GM18507 (cell line): ENCODE measurements at places on chromosomes 3 and 15.

DNA sequence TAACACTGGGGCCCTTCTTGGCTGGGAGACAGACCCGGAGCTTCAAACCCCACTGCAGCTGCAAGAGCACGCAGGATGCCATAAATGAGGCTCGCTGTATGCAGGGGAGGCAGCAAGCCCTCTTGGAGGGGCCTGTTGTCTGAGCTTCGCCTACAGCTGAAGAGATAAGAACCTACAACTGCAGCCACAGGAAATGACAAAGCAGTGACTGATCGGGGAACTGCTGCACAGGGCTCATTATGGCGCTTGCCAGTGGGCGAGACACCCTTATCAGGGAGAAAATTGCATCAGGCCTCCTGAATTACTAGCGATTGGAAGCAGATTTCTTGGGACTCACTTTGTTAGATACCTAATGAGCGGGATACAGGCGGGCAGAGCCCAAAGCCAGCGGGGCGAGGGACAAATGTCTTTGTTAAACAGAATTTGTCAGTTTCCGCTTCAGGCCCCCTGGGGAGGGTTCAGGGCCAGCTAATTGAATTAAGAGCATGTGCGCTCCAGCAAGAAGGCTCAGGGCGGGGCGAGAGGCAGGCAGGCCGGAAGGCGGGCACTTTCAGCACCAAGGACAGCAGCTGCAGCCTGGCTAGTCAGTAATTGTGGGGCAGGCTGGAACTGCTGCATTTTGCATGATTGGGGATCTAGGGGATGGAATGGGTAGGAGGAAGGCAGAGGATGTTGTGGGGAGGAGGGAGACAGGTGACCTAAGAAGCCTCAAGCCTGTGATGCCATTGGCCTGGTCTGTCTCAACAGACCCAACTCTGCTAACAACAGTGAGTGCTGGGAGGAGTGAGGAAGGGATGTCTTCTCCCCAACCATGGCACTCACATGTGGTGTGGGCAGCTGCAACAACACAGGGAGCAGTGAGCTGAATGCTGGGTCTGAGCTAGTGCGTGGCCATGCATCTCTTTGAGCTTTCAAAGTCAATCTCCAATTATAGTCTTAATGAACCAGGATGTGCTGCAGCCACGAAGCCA is 55.3 kb downstream of the CCDC33 start:
- peak; percentile 70 for DNase-seq

DNA sequence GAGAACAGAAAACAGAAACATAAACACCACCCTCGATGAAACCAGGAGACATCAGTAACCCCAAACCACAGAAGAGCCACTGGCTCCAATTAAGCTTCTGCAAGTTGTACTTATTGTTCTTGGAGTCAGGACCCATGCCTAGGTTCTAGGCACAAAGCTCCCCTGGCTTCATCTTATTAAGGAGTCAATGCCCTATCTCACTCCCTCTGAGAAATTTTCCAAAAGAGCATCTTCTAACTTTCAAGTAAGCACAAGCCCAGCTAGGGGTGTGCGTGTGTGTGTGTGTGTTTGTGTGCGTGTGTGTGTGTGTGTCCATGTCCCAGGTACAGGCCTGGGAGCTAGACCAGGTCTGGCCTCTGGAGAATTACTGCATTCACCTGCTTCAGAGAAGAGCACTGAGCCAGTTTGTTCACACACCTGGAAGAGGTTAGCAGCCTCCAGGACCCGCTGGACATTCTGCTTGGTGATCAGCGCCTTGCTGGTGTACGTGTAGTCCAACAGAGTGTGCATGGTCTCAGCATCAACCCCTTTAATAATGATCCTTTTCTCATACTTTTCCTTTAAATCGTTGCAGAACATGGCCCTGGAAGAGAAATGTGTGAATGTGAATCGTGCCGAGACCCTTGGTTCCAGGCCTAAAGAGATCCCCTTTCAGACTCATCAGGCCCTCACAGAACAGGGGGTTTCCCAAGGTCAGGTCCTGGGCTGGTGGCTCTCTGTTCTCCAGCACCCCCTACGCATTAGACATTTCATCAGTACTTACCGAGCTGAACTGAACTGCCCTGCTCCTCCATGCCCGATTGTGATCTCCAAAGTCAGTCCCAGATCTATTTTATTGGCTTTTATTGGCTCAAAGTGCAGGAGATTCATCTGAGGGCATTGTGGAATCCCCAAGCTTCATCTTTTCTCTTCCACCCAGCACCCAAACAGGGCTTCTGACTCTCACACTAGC is 27.8 kb downstream of the KLHL6 start:
- DNase-seq, result peak; percentile 39

DNA sequence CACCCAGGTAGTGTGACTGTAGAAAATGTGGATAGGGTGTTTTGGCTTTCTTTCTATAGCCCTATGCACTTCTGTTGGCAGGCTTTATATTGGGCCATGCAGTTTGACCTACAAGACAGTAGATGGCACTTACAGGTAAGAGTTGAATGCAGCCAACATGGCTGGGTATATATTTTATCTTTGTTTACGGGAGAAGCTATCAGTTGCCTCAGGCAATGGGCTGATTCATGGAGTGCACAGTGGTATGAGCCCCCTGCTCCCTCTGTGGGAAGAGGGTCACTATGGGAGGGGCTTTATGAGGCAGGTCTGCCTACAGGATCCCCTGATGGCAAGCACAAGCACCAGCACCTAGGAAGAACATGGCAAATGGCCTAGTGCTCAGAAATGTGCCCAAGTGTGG is 301.2 kb upstream of the CDIN1 start:
- DNase-seq, result no peak

DNA sequence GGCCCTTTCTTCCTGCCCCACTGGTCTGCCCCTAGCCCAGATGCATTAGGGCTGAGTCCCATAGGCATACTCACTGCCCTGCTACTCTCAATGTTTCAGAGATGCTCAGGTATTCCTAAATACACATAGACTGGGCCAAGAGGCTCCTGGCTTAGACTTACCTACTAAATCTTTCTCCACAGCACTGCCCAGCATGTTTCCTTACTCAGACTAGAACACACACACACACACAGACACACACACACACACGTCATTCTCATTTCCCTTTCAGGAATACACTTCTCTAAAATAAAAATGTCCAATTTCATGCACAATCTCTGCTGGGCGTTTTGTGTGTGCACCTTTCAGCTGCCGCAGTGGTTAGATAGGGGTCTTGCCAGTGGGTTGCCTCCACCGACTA is 175.7 kb downstream of the FAM43A start:
- no peak for DNase-seq

GRCh38 chr15:84761607-84762131 is 13.3 kb downstream of the ZNF592 start:
- no peak for DNase-seq

DNA sequence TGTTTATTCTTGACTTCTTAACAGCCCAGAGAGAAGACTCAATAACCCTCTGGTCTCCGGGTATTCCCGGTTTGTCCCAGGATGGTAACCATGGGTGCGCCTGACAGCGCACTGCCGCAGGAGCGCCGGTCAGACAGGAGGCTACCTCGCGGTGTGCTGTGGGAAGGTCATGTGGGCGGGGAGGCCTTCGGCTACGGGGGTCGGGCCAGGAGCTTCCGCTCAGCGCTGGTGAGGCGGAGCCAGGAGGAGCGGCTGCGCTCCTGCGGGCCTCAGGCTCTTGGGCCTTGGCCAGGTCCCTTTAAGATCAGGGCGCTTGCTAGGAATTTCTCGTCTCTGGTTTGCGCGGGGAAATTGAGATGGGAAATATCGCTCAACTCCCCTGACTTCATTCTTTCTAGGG is 182.3 kb upstream of the NDN start:
- no peak for DNase-seq

GRCh38 chr3:107001635-107002034 is 375.6 kb upstream of the CCDC54 start:
- no peak for DNase-seq

GRCh38 chr3:13715961-13716360 is 163.9 kb downstream of the WNT7A start:
- no peak for DNase-seq

DNA sequence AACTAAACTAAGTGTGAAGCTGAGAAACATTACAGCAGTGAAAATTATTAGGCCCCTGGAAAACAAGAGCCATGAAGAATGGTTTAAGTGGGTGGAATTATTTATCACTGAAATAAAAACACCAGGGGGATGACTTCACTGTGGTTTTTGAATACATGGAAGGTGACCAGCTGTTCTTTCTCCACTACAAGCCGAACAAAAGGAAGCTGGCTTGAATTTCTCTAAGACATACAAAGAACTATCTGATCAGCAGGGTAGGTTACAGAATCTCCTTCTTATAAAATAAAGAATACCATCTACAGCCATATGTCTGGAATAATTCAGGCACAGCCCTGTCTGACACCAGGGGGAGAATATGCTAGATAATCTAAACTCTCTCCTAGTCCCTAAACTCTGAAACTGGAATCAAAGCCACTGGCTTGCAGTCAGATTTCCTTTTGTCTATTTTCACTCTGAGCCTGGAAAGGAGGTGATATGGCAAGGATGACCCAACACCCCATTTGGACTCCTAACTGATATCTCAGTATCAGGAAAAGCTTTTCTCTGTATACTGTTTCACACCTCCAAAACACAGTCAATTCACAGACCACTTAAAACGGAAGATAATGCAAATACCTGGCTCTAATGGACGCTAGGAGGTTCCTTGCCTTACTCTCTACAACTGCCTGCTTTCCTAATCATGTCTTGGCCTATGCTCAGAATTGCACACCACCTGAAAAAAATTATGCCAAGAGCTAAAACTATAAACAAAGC is 31.2 kb downstream of the SPATA12 start:
- DNase-seq, result no peak

DNA sequence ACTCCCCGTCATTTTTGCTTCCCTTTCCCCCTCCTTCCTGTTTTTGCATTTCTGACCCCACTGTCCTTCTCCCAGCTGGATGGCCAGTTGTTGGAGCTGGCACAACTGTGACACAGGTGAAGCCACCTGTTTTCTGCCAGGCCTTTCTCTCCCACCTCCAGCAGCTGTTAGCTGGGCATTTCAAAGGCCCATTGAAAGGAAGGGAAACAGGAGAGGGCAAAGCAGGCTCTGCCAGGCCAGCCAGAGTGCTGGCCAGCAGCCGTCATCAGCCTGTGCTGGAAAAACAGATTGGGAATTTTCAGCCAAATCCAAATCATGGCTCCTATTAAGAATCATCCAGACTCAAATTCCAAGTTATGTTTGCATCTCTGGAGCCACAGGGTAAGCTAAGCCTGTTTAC is 155.2 kb upstream of the C2CD4B start:
- no peak for DNase-seq

DNA sequence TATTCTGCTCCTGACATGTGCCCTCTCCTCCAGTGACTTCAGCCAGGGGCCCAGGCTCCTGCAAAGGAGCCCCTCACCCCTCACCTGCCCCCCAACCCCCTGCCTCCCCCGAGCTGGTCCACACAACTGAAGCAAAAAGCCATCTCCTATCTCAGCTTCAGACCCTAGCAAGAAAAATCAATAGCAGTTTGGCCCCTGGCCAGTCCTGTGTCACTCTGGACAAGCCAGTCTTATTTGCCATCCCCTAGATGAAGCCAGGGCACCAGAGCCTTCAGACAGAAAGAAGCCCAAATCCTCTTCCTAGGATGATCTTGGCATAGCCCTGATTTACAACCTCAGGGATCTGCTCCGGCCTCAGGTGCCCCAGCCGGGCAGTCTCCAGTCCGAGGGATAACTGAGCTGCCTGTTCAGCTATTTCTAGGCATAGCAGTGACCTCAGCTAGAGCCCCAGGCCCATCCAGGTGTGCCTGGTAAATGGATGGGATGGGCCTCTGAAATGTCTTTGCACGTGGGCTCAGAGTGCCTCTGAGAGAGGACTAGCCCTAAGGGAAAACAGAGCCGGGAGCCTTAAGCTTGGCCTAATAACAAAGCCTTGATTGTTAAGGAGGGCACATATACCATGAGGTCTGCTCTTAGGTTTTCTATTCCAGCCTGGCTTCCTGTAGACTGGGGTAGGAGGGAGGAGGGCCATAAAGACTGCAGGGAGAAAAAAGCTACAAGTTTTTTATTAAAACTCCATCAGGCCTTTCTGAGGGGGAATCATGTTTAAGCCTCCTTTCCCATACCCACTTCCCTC is 242.0 kb downstream of the SHQ1 start:
- no peak for DNase-seq

DNA sequence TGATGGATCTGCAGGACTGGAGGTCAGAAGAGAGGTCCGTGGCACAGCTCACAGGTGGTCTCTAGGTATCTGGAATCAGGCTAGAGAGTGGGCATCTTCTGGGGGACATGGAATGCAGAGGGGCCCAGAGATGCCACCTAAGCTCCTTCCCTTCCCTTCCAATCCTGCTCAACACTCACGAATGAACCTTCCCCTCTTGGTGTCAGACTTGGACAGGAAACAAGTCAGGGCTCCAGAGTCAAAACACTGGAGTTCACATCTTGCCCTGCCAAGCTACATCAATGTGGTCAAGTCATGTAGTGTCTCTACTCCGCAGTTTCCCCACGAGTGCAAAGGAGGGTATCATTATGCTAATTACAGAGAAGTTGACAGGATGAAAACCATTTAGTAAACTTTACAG is 16.0 kb upstream of the RBPMS2 start:
- DNase-seq, result no peak

- no peak for DNase-seq
Observed at GRCh38 chr15:55937040-55937439, 56.4 kb downstream of the NEDD4 start.

DNA sequence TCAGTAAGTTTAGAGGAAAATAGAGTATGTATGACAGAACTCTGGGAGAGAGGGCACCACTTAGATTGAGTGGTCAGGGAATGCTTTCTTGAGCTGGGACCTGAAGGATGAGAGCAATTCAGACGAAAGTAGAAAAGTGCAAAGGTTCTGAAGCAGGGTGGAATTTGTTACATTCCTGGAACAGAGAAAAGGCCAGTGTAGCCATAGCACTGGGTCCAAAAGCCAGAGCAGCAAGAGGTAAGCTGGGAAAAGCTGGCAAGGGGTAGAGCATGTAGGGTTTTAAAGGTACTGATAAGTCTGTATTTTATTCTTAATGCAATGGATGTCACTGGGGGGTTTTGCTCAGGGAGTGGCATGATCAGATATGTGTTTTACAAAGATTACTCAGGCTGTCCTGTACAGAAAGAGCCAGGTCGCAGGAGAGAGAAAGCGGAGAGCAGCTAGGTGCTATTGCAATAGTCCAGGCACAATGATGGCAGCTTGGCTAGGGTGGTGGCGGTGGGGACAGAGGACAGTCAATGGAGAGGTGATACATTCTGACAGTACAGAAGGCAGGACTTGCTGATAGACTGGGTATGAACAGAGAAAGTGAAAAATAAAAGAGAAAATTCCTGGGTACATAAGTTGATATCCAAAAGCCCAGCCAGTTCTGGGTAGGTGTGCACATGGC is 17.0 kb downstream of the FSTL1 start:
- no peak for DNase-seq

- no peak for DNase-seq
Observed at GRCh38 chr15:89409184-89410038, 74.8 kb upstream of the POLG start.

DNA sequence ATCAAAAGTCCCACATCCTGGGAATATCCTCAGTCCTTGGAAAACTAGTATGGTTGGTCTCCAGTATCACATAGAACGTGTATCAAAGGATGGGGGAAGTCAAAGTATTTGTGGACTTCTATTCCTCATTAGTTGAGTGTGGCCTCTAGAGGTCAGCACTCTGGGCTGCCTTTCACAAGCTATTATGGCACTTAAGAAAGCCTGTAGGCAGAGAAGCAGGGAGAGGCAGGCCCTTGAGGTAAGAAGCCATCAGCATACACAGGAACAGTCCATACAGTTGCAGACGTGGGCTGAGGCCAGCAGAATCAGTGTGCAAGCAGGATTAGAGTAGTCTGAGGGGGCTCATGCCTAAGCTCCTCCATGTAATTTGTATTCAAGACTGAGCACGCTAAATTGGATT is 341.7 kb downstream of the CLSTN2 start:
- DNase-seq, result no peak
